Large intestine (tissue), 12 donors: ENCODE measurements at places on chromosomes 12 and 14. TPM values are rescaled to one million over a fixed set of nuclear protein-coding genes. Genes with fewer than 3 reads are reported as not detected.

The SLC25A47 gene
- polyA plus RNA-seq, result 0.37 TPM

The C14orf39 gene
- polyA plus RNA-seq, result 0.22 TPM

The PLEKHD1 gene
- polyA plus RNA-seq, result 0.03 TPM

The CIT gene
- 9.4 TPM for polyA plus RNA-seq

The REC8 gene
- 201 TPM for polyA plus RNA-seq

The GUCY2C gene
- 126 TPM for polyA plus RNA-seq

The KIF5A gene
- 12.3 TPM for polyA plus RNA-seq

The MLEC gene
- 173 TPM for polyA plus RNA-seq

The TM9SF1 gene
- 50.9 TPM for polyA plus RNA-seq

The GPRC5D gene
- polyA plus RNA-seq, result 2.4 TPM

The SYNDIG1L gene
- polyA plus RNA-seq, result 0.10 TPM

The SMCO2 gene
- polyA plus RNA-seq, result 0.25 TPM

The KERA gene
- polyA plus RNA-seq, result 0.22 TPM
